NCI-H69 (cell line): ENCODE measurements at places on chromosomes 7 and 10.

DNA sequence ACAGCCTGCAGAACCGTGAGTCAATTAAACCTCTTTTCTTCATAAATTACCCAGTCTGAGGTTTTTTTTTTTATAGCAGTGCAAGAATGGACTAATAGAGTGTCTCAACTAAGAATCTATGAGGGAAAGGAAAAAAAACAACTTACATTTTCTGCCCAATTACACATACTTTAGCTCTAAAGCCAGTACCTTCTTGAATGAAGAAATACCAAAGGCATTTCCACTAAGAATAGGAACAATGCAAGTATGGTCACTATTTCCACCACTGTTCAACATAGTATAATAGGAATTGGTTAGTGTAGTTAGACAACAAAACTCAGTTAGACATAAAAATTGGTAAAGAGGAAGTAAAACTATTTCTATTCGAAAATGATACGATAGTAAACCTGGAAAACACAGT is 37.6 kb downstream of the MICU1 start:
- no peak for DNase-seq

DNA sequence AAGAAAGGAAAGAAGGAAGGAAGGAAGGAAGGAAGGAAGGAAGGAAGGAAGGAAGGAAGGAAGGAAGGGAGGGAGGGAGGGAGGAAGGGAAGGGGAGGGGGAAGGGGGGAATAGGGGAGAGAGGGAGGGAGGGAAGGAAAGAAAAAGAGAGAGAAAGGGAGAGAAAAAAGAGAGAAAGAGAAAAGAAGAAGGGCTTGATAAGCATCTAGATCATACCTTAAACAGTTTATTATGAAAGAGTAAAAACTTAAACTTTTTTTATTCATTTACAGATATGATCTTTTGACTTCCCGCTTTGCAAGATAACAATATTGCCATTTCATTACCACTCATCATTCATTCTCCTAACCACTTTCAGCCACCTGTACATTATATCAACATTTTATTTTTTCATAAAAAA is 53.6 kb upstream of the TMEM106B start:
- no peak for DNase-seq

DNA sequence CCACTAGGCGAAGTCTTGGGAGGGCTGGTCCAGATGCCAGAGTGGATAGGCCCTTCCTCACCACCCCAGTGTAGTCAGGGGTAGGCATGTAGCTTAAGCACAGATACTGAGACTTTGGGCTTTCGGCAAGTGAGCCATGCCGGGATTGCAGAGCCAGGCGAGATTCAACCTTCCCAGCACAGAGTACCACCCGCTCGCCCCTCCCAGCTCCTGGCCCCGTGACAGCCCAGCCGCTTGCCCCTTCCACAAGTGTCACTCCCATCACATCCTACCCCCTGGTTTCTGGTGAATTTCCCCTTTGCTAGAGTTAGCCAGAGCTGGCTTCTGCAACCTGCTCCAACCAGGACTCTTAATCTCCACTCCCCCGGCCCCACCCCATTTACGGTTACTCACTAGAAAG is 56.9 kb downstream of the ARHGAP22 start:
- no peak for DNase-seq

DNA sequence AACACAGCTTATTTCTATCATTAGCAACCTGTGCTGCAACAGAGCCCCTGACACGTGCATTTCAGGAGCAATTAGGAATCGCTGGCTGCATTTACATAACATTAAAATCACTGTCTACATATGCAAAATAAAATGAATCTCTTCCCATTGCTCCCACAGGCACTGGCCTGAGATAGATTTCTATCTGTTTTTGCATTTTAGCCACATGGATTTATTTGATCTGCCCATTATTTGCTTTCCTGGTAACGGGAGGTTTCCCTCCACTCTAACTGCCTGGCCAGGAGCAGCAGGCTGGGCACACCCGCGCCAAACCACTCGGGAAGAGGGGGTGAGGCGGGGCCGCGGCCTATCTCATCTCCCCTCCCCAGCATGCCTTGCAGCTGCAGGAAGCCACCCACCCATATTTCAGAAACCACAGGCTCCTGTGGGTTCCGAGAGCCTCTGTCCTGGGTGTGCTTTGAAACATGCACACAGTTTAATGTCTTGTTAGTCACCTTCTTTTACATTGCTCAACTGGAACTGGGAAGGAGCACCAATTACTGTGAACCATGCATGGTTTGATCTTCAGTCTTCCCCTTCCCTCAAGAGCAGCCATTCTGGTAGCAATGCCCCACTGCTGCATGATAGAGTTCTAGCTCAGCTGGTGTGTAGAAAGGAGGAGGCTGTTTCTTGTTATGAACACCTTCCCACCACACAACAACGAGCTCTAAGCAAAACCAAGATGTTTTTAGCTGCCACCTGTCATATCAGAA is 37.7 kb upstream of the IKZF1 start:
- peak; percentile 9 for DNase-seq

DNA sequence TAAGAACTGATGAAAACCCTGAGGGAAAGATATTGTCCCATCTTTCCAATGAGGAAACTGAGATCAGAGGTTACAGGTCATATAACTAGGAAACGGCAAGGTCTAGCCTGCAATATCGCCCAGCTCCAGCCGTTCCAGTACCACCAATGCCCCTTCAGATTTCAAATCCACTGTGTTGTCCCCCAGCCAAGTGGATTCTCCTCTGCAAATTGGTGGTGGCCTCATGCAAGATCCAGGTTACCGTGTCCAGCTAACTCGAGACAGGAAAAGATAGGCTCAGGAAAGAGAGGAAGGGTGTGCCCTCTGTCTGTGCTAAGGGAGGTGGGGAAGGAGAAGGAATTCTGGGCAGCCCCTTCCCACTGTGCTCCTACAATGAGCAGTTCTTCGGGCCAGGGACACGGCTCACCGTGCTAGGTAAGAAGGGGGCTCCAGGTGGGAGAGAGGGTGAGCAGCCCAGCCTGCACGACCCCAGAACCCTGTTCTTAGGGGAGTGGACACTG is 25.3 kb downstream of the PRSS2 start:
- no peak for DNase-seq

DNA sequence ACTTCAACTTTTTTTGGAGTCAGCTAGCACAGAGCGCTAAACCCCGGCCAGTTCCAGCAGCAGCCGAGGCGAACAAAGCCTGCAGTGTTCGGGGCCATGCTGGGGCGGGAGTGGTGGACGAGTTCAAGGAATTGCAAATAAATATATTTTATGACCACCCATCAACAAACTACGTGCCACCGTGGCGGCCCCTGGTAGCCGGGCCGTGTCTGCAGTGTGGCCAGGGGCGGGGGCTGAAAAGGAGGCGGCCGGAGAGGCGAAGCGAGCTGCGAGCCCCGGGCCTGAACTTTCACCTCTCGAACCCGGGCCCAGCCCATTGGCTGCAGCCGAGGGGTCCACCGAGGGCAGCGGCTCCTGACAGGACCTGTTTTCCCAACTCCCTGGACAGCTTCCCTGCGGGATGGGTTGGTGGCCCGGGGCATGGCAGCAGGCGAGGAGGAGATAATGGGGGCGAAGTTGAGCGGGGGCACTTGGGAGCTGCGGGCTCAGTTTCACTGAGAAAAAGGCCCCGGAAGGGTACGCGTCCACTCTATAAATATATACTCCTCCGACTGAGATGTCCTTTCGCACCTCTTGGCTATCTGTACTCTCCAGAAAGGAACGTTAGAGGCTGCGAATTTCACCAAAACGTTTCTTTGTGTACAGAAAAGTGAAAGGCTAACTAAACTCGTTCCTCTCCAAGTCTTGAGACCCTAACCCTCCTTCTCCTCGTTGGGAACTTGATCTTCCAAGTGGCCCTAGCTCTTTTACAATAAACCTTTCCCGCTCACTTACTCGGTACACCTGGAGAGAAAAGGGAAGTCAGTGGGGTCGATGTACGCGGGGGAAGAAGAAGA is 164.6 kb upstream of the PPP1R3A start:
- DNase-seq: peak; percentile 66

GRCh38 chr10:79187121-79187940 is 118.6 kb downstream of the ZMIZ1 start:
- DNase-seq: no peak

DNA sequence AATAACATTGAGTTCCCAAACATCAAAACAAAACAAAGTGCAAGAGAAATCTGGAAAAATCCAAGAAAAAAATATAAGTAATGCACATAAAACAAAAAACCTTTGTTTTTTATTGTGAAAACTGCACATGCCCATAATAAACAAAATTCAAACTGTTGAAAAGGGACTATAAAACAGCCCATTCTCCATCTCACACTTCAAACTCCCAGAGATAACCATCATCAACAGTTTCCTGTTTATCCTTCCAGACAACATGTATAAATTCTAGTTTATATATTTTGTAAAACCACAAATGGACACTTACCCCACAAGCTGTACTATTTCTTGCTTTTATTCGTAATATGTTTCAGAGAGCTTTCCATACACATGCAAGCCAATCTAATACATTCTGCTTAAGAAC is 79.3 kb downstream of the DPY19L1 start:
- no peak for DNase-seq

DNA sequence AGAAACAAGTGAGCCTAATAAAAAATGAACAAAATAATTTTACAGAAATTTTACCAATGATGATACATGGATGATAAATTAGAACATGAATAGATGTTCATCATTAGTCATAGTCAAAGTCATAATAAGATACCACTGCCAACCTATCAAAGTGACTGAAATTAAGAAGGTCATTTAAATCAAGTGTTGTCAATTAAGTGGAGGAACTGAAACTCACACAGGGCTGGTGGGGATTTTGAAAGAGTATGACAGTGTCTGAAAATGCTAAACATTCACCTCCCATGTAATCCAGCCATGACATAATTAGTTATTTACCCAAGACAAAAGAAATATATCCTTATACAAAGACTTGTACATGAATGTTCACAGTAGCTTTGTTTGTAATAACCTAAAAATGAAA is 57.1 kb upstream of the DYNC1I1 start:
- DNase-seq: no peak

GRCh38 chr7:115693779-115694178 is 336.8 kb downstream of the TFEC start:
- DNase-seq: no peak

DNA sequence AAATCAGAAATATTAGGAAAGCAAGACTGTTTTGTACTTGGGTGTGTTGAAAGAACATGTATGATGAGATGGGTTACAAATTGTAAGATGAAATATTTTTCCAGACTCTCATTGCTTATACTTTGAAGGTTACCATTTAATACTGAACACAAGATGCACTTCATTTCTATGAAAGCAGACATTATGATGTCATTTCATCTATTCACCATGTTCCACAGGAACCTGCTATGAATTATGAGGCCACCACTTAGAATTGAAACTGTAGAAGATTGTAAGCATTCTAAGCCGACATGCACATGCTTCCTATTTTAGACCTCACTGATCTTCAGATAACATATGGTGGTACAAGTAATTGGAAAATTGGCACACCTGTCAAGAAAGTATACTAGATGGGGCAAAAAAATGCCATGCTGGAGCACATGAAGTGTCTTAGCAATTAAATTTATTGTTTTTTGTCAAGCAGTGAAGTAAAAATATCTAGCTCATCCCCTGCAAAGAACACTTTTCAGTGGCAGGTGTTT is 195.0 kb downstream of the PHF14 start:
- peak; percentile 90 for DNase-seq

DNA sequence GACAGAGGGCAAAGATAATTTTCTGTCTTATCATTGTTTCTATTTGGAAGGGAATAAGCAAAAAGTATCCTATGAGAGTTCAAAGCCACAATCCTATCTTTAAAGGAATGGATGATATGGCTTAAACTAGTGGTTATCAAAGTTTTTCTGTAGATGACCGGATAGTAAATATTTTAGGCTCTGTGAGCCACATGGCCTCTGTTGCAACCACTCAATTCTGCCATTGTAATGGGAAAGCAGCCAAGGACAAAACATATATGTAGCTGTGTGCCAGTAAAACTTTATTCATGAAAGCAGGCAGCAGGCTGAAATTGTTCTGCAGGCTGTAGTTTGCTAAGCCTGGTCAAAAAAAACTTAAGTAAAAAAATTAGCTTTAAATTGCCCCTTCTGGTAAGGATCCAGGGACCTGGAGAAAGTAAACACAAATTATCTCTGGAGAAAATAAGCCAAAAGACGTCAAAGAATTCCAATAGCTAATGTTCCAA is 73.3 kb downstream of the THSD7A start:
- peak; percentile 72 for DNase-seq

GRCh38 chr7:155069992-155070751 is at the start of gene HTR5A:
Gene HTR5A (plus strand): TSS chr7:155070324. CDS start chr7:155070900, 576 bp downstream.
- peak; percentile 75 for DNase-seq

DNA sequence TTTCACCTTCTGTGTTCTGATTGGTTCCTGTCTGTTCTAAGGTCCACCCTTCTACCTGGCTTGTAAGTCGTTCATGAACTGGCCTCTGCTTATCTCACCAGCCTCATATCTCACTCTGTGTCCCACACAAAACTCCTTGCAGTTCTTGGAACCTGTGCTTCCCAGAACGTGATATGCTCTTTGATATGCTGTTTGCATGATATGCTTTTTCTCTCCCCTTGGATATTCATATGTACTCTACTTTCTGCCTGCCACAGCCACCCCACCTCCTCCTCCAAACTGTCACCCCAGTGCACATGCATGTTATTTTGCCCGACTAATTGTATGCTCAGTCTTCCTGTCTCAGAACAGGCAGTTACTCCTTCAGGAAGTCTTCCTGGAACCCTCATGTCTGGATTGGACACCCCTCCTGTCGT is 1.9 kb upstream of the ITPRIP start:
- no peak for DNase-seq

GRCh38 chr10:31320550-31321211 is 1.7 kb downstream of the ZEB1 start:
- DNase-seq: peak; percentile 53

- peak; percentile 3 for DNase-seq
These were observed 2.3 kb downstream of the LOXL4 start for GRCh38 chr10:98265403-98266378.

DNA sequence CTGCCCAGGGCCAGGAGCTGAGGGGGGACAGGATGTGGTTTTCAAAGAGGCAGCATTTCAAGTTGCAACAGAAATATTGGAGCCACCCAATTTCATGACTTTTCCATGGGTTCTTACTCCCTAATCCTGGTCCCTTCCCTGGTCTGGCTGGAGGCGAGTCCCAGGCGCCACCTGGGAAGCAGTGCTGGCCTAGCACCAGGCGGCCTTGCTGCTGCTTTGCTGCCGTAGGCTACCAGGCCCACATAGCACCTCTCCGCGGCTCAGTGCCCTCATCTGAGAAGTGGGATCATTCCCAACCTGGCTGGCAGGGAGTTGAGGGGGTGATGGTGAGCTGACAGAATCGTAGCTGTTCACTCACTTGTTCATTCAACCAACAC is 33.7 kb downstream of the ZMIZ1 start:
- DNase-seq: peak; percentile 41

GRCh38 chr10:16741540-16741939 is 75.7 kb downstream of the RSU1 start:
- peak; percentile 96 for DNase-seq

GRCh38 chr10:60023155-60023877 is 117.0 kb upstream of the CCDC6 start:
- DNase-seq: no peak

GRCh38 chr7:69749994-69750393 is 151.7 kb downstream of the AUTS2 start:
- DNase-seq: no peak
